Myometrial cell (primary cell): ENCODE measurements at places on chromosomes 1 and 21. TPM values are rescaled to one million over a fixed set of nuclear protein-coding genes. Genes with fewer than 3 reads are reported as not detected.

Gene TMEM51
- total RNA-seq = 9.2 and 9.7 TPM in 2 replicates

Gene HHIPL2
- not detected in 2 replicates for total RNA-seq

Gene LRRC42
- 50.0 and 53.9 TPM in 2 replicates for total RNA-seq

Gene HYI
- total RNA-seq = 40.4 and 64.3 TPM in 2 replicates

Gene FNDC5
- 0.58 TPM in 1 of 2 replicates, not detected in the other for total RNA-seq

Gene S100A13
- total RNA-seq = 262 and 338 TPM in 2 replicates

Gene AMY1C
- not detected in 2 replicates for total RNA-seq

Gene RAB42
- total RNA-seq = 3.4 and 13.5 TPM in 2 replicates

Gene CACNA1S
- total RNA-seq = not detected in 2 replicates

Gene ARMH1
- total RNA-seq = not detected in 2 replicates

Gene PRDM16
- total RNA-seq = 1.1 TPM in 1 of 2 replicates, not detected in the other

Gene WNT4
- total RNA-seq = 0.18 TPM in 1 of 2 replicates, not detected in the other

Gene TSPAN2
- under 0.01 TPM in 2 replicates for total RNA-seq

Gene JUN
- total RNA-seq = 36.0 and 39.3 TPM in 2 replicates

Gene AADACL4
- not detected in 2 replicates for total RNA-seq

Gene PRRX1
- total RNA-seq = 35.8 and 41.2 TPM in 2 replicates

Gene OR2L13
- not detected in 2 replicates for total RNA-seq

Gene PKNOX1
- 14.4 and 25.1 TPM in 2 replicates for total RNA-seq

Gene KRTAP19-3
- total RNA-seq = not detected in 2 replicates

Gene DYNLT4
- total RNA-seq = not detected in 2 replicates

Gene GPX7
- 38.8 and 66.9 TPM in 2 replicates for total RNA-seq

Gene TRNAU1AP
- total RNA-seq = 32.6 and 45.3 TPM in 2 replicates

Gene C2CD2
- 14.2 and 16.7 TPM in 2 replicates for total RNA-seq

Gene CLCNKA
- not detected in 2 replicates for total RNA-seq

Gene RNU1-3
- not detected in 2 replicates for total RNA-seq

Gene LAX1
- total RNA-seq = not detected in 2 replicates

Gene TMPRSS2
- not detected in 2 replicates for total RNA-seq

Gene CFAP74
- not detected in 2 replicates for total RNA-seq

Gene CR1L
- total RNA-seq = not detected in 2 replicates

Gene CHRNB2
- 0.35 TPM in 1 of 2 replicates, not detected in the other for total RNA-seq

Gene OXCT2
- 5.1 TPM in 1 of 2 replicates, not detected in the other for total RNA-seq
